ENCODE measurements at places on chromosomes 3 and 15.

GRCh38 chr3:194983121-194983520 lies 287.8 kb downstream of the XXYLT1 start:
- DNase-seq = no peak

DNA sequence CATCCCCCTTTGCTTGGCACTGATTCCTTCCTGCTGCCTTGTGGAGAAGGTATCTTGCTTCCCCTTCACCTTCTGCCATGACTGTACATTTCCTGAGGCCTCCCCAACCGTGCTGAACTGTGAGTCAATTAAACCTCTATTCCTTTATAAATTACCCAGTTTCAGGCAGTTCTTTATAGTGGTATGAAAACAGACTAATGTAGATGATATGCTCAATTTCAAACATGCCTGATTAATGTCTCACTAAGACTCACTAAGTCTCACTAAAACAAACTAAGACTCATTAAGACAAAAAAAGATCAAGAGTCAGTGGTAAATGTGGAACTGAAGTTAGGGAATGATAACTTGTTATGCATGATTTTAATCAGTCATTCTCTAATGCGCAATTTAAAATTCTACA lies 606.6 kb downstream of the RBMS3 start:
- DNase-seq = no peak

DNA sequence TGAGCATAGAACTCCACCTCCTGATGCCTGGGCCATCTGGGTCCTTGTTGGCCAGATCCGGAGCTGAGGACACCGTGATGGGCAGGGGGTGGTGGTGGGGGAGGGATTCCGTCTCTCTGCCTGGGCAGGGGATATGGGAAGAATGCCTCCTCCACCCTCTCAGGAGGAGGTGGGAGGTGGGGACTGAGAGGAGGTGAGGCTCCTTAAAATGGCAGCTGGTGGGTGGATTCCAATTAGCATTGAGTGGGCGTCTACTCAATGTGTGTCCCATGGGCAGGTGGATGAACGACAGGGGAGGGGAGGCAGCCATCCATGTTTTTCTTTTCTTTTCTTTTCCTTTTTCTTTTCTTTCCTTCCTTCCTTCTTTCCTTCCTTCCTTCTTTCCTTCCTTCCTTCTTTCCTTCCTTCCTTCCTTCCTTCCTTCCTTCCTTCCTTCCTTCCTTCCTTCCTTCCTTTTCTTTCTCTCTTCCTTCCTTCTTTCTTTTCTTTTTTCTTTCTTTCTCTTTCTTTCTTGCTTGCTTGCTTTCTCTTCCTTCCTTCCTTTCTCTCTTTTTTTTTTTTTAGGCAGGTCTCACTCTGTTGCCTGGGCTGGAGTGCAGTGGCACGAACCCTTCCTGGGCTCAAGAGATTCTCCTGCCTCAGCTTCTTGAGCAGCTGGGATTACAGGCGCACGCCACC lies 5.0 kb downstream of the SLC28A1 start:
- DNase-seq = no peak

GRCh38 chr3:42755681-42756578 lies 17.1 kb downstream of the CCDC13 start:
- DNase-seq = no peak

DNA sequence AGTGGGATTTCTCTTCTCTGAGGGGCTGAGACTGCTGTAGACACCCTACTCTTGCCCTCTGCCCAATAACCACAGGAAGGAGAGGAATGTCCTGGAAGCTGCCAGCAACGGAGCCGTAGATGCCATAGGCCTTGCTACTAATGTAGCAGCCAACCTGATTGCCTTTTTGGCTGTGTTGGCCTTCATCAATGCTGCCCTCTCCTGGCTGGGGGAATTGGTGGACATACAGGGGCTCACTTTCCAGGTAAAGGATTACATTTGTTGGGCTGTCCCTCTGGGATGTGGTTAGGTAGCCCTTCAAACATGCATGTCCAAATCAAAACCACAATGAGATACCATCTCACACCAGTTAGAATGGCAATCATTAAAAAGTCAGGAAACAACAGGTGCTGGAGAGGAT lies 16.1 kb downstream of the SLC28A2 start:
- no peak for DNase-seq

GRCh38 chr3:183210862-183211341 lies 42.2 kb upstream of the B3GNT5 start:
- DNase-seq = no peak

- DNase-seq = no peak
These were observed 6.5 kb upstream of the TM4SF19 start for GRCh38 chr3:196344663-196345062.

GRCh38 chr3:56788521-56788920 lies 13.2 kb downstream of the ARHGEF3 start:
- no peak for DNase-seq

DNA sequence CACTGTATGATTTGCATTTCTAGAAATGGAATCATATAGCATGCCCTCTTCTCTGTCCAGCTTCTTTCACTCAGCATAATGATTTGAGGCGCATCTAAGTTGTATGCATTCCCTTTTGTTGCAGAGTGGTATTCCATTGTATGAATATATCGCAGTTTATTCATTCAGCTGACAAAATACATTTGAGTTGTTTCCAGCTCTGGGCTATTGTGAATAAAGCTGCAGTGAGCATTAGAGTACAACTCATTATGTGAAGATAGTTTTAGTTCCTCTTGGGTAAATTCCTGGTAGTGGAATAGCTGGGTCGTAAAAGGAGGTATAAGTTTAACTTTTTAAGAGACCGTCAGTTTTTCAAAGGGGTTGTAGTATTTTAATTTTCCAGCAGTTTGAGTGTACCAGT lies 38.5 kb upstream of the POLR2M start:
- no peak for DNase-seq

DNA sequence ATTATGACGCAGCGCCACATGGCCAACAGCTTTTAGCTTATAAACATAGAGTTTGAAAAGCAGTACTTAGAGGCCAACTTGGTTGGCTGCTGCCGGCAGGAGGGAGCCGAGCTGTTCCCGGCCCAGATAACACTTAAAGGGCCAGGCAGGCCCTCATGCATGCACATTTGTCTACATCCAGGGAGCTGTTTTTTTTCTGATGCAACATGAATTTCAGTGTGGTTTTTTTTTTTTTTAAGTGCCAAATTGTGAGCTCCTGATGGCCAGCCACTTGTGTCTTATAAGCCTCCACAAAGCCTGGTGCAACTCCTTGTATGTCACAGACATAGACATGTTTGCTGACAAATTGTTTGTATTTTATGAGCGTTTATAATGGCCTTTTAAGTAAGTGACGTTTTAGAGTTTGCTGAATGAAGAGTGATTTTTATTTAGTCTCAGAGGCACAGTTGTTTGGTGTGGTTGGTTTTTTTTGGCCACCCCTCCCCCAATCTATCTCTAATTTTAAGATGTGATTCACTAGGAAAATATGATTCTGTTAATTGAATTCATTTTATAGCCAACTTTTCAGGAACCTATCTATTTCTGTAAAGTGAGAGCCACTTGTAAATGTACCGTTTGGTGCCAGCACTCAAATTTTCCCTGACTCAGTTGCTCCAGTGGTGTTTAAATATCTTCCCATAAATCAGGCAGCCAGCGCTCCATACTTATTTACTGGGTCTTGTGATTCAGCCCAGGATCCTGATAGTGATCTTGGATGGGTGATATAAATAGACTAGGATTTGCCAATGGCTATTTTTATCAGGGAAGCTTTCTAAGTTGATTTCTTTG lies 134.3 kb downstream of the VGLL4 start:
- DNase-seq = no peak

DNA sequence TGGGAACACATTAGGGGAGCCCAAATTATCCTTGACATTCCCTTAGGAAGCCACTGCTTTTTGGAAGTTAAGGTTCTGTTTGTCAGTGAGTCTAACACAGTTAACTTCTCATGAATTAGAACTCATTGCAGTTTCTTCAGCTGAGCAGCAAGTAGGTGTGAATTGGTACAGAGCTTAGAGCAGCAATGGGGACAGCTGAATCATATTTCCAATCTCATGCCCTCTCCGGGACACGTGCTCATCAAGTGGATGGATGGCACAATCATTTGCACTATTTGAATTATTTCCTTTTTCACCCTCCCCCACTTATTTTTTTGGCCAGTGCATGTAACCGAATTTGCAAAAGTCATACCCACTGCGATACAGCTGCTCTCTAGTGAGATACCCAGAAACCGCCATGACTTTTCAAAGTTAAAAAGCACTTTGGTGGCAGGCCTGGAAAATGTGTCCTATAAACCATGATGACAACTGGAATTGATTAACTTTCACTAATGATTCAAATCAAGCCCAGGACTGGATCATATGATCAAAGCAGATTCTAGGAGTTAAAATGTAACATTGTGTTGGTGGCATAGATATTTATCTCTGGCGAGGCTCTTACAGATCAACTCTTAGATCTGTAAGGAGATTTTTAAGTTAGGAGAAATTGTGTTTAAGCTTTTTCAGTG lies 76.4 kb downstream of the EBLN2 start:
- DNase-seq = no peak

DNA sequence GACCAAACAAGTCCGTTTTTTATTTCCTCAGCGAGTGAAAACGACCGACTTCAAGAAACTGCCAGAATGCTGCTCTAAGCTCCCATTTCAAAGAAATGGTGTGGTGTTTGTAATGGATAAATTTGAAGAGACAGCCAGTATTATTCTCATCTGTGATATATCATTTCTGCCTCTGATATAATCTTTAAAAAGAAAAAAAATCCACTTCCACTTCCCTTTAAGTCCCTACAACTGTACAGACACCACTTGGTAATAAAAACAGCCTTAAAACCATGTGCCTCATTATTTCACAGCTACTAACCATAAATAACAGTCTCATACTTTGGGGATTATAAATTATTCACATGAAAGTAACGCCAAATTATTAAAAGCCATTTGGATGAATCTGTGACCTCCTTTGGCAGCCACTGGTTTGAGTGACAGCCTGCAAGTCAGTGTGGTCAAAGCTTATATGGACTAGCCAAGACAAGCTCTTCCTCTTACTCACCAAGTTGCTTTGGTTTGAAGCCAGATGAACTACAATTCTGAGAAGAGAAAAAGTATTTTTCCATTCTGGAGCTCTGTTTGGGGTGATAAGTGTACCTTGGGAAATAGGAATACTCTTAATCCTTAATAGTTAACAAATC lies 168.0 kb downstream of the SHOX2 start:
- no peak for DNase-seq

DNA sequence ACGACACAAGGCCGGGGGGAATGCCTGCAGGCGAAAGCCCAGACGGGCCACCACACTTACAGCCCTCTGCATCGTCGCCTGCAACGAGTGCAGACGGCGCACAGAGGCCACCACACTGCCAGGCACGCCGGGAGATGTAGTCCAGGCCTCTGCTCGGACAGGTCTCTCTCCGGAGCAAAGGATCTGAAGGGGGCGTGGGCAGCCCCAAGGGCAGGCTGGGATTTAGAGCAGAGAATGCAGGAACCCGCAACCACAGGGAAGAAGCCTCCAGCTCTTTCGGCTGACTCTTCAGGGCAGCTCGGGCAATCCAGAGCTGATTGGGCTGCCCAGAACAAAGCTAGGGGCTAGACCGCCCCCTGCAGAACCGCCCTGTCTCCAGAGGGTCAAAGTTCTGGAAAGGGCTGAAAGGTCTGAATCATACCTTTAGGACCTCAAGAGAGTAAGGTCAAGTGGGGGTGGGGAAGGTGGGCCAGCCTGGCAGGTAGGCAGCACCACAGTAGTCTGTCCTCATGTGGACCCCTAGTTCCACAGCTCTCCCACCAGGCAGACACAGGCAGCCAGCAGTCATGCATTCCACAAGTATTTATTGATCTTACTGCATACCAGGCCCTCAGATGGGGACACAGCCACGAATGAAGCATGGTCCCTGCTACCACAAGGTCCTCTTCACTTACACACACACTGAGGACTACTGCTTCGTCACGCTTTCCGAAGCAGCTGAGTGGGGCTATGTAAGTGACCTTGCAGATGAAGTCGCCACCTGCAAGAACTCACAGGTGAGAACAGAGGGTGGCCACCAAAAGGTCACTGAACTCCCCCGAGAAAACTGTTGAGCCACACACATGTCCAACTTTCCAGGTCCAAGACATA lies at the start of gene AMT:
Gene AMT, minus strand, starts transcription at position 95 of the 870 bp plus-strand sequence. Its CDS starts 23 bp downstream, at position 72.
- no peak for DNase-seq

- no peak for DNase-seq
These were observed 106.0 kb upstream of the FEZF2 start for GRCh38 chr3:62479326-62479725.

DNA sequence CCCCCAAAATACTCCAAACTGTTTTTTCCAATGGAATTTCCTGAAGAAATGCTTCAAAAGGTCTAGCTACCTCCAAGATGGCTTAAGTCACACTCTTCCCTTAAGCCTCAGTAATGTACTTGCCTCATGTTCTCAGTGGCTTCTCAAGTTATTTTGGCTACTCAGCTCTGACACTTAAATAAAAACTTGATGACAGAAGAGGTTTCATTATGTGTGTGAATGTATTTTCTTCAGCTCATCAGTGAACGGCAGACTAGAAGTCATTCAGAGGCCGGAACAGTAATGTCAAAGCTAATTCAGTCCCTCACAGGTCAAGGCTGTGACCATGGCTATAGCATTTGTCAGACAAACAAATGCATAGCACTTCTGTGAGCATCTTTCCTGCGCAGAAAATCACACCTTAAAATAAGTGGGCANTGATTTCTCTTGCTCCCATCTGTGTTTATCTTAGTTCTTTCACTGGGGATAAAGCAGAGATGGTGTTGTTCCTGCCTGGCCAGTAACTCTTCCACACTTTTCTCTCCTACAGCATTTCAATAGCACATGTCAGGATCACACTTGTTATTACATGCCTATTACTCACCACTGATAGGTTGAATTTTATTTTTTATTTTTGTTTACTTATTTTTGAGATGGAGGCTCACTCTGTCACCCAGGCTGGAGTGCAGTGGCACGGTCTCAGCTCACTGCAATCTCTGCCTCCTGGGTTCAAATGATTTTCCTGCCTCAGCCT lies 68.5 kb upstream of the PLCL2 start:
- no peak for DNase-seq

GRCh38 chr15:99412626-99413025 lies 153.2 kb upstream of the MEF2A start:
- no peak for DNase-seq

DNA sequence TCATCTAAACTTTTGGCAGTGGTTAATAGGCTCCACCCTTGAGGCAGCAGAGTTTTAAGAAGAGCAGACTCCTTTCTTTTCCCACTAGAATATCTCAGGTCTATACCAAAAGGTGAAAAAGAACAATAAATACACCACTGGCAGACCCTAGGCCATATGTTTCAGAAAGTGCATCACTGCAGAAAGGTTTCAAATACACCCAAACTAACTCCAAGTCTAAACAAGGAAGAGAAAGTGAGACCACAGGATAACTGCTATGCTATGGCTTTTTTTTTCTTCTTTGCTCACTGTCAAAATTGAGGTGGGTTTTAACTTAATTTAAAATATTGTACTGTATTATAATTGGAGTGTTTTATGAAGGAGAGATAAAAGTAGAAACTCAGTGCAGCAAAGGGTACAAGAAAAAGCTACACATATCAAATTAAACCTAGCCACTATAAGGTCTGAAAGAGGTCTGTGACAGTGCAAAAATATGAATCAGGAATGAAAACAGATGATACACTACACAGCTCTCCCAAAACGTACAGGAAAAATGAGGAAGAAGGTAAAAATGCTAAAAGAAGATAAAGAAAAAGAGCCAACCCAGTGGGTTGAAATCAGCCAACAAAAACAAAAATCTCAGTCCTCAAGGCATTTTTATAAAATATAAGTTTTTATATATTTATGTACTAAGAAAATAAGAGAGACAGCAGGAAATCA lies 8.4 kb downstream of the SNX4 start:
- DNase-seq = no peak

GRCh38 chr3:53083521-53083920 lies 37.6 kb upstream of the SFMBT1 start:
- no peak for DNase-seq

Data from stimulated activated CD4-positive, alpha-beta T cell treated with anti-CD3 and anti-CD28 coated beads, TNF-alpha, amount 100 ng/mL, for 4 hours (primary cell).